Activated T-cell treated with anti-CD3 and anti-CD28 coated beads, Interleukin-2, amount 50 U/mL, for 72 hours (primary cell): ENCODE measurements at places on chromosomes 6 and 20. TPM values are rescaled to one million over a fixed set of nuclear protein-coding genes. Genes with fewer than 3 reads are reported as not detected.
A peak's percentile ranks its signal among the peaks of the same experiment; 100 is the strongest.

LSM14B gene
- total RNA-seq = 37.2 TPM

BCL2L1 gene
- 152 TPM for total RNA-seq

CDK19 gene
- 31.9 TPM for total RNA-seq

TINAG gene
- total RNA-seq = not detected

SCUBE3 gene
- total RNA-seq = 0.16 TPM

GRCh38 chr6:150091476-150091875, 22.6 kb upstream of the ULBP3 start:
- no peak for DNase-seq
- no peaks in the 10 kb centered on the region for H3K4me1 ChIP-seq
- H3K36me3 ChIP-seq = no peaks in the 10 kb centered on the region
- peaks cover 36% of the 10 kb centered on the region for H3K27me3 ChIP-seq

GRCh38 chr6:81384921-81385320, 367.6 kb downstream of the TENT5A start:
- no peaks in the 10 kb centered on the region for H3K36me3 ChIP-seq
- DNase-seq = no peak
- H3K27me3 ChIP-seq = no peaks in the 10 kb centered on the region
- no peak overlapping the region for H3K4me3 ChIP-seq
- H3K27ac ChIP-seq = no peak overlapping the region

- H3K4me3 ChIP-seq = peak overlapping the region; percentile 54
- H3K27ac ChIP-seq = peak overlapping the region; percentile 5
- H3K36me3 ChIP-seq = no peaks in the 10 kb centered on the region
- H3K4me1 ChIP-seq = peaks cover 28% of the 10 kb centered on the region
These were observed 19.0 kb upstream of the PREX1 start for GRCh38 chr20:48846516-48847492.

- peaks cover 68% of the 10 kb centered on the region for H3K4me1 ChIP-seq
- H3K27ac ChIP-seq = peak overlapping the region; percentile 77
- peak overlapping the region; percentile 95 for H3K4me3 ChIP-seq
- peaks cover 22% of the 10 kb centered on the region for H3K36me3 ChIP-seq
These were observed 937 bp downstream of the TAF8 start for GRCh38 chr6:42051268-42051653.

DNA sequence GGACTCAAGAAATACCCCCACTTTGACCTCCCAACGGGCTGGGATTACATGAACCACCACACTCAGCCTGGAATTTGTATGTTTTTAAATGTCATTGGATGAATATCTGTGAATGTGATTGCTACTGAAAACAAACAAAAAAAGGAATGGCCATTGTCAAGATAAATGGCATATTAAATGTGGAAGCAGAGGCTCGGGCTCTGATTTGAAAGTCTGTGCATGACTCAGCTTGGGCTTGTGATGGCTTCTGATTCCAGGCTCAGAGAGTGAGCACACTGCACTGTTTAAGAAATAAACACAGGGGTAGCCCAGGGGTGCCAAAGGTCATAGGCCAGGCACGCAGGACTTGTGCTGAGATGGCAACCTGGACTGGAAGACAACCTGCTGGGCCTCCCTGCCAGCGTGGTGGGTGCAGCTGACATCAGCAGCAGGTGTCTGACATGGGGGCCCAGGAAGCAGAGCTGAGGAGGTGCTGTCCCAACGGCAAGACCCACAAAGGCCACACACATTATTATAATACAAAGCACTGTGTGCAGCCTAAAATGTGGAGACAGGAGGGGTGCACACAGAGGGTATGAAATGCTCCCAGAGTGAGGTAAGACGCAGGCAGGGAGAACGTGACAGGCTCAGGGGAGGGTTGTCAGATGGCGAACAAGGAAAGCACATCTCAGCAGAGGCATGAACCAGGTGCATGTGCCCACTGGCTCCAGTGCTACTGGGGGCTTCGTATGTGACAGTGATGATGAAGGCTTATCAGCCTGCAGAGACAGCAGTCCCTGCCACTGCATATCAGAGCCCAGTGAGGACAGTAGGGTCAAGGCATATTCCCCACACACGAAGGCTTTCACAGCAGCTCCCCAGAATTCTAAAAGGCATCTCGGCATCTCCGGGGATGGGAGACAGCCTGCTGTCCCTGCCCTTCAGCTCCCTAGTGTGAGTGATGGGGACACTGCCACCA, 169.4 kb downstream of the SYNDIG1 start:
- H3K36me3 ChIP-seq = no peaks in the 10 kb centered on the region
- peaks cover 13% of the 10 kb centered on the region for H3K27me3 ChIP-seq
- no peak overlapping the region for H3K4me3 ChIP-seq
- no peak overlapping the region for H3K27ac ChIP-seq

DNA sequence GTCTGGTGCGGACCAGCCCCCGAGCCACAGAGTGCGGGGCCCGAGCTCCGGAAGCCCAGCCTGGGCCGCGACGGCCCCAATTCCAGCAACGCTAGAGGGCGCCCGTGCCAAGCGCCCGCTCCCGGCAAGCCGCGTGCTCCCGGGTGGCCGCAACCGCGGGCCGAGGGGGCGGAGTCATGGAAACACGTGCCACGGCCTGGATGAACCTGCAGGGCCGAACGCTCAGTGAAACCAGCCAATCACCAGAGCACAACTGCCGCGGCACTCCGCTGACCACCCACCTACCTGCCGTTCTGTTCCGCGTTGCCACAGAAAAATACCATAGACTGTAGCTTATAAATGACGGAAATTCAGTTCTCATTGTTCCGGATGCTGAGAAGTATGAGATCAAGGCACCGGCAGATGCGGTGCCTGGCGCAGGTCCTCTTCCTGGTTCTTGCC, 85.7 kb upstream of the FOXC1 start:
- H3K4me1 ChIP-seq = peaks cover 34% of the 10 kb centered on the region
- peak overlapping the region; percentile 73 for H3K4me3 ChIP-seq

- no peak overlapping the region for H3K4me3 ChIP-seq
- H3K27me3 ChIP-seq = no peaks in the 10 kb centered on the region
- no peak overlapping the region for H3K27ac ChIP-seq
- DNase-seq = no peak
- H3K36me3 ChIP-seq = no peaks in the 10 kb centered on the region
- no peaks in the 10 kb centered on the region for H3K4me1 ChIP-seq
These were observed 648.8 kb downstream of the QKI start for GRCh38 chr6:164063346-164063745.

GRCh38 chr6:121465101-121465500, 29.7 kb downstream of the GJA1 start:
- no peaks in the 10 kb centered on the region for H3K27me3 ChIP-seq
- no peaks in the 10 kb centered on the region for H3K36me3 ChIP-seq
- H3K4me1 ChIP-seq = no peaks in the 10 kb centered on the region
- no peak overlapping the region for H3K4me3 ChIP-seq
- DNase-seq = no peak

- peaks cover 28% of the 10 kb centered on the region for H3K4me1 ChIP-seq
- H3K27me3 ChIP-seq = no peaks in the 10 kb centered on the region
- peak overlapping the region; percentile 83 for H3K27ac ChIP-seq
- DNase-seq = peak; percentile 5
These were observed 57.8 kb upstream of the ARID1B start for GRCh38 chr6:156719395-156719719.

DNA sequence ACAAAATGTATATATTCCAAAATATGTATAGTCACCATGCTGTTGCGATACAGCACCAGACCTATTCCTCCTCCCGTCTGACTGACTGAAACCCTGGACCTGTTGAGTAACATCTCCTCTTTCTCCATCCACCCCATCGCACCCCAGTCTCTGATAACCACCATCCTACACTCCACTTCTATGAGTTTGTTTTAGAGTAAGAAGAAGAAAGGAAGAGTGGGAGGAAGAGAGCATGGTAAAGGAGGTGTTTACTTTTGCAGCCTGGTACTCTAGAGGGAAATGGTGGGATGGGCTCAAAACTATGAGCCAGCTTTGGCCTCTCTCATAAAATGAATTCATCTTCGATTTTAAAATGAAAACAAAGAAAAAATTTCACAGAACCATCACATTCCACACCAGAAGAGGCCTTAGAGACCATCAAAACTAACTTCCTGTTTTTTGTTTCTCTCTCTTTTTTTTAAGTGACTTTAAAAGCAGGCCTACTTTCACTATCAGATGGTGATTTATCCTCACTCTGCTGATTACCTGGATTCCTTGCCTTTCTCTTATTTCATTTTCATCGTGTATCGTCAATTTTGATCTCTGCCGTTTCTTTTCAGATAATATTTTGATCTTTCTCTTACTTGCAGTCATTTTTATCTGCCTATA, 16.8 kb upstream of the FUCA2 start:
- H3K4me1 ChIP-seq = peaks cover 14% of the 10 kb centered on the region
- DNase-seq = no peak
- peak overlapping the region; percentile 97 for H3K27ac ChIP-seq
- H3K27me3 ChIP-seq = no peaks in the 10 kb centered on the region
- peak overlapping the region; percentile 83 for H3K4me3 ChIP-seq

- no peaks in the 10 kb centered on the region for H3K4me1 ChIP-seq
- no peaks in the 10 kb centered on the region for H3K27me3 ChIP-seq
- H3K27ac ChIP-seq = no peak overlapping the region
- no peak overlapping the region for H3K4me3 ChIP-seq
- no peak for DNase-seq
These were observed 856.9 kb downstream of the EYS start for GRCh38 chr6:64850121-64850520.

- no peak overlapping the region for H3K27ac ChIP-seq
- no peak overlapping the region for H3K4me3 ChIP-seq
- H3K36me3 ChIP-seq = no peaks in the 10 kb centered on the region
These were observed 42.3 kb upstream of the RALGAPA2 start for GRCh38 chr20:20754714-20755113.

DNA sequence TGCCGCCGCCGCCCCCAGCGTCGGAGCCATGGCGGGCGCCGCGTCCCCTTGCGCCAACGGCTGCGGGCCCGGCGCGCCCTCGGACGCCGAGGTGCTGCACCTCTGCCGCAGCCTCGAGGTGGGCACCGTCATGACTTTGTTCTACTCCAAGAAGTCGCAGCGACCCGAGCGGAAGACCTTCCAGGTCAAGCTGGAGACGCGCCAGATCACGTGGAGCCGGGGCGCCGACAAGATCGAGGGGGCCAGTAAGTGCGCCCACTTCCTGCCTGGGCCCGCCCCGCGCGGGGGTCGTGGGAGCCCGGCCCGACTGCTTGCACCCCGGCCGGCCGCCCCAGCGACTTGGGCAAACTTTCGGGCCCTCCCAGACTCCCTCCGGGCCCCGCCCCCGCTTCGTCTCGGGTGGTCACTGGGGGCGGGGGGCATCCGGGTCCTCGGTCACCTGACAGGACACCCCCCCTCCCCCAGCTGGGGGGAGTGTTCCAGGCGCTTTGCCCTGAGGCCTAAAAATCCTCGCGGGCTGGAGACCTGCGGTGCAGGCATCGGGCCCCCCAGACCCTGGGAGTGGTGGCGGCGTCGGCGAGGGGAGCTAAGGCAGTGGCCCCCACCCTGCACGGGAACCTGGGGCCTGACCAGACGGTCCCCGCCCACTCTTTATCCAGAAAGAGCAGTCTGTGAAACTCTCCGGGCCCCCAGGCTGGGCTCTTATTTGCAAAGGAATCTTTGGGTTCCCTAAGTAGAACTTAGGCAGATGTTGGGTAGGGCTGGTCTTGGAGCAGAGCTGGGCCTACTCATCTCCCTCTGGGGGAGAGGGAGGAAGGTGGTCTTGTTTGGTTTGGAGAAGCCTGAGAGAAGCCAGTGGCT, 501 bp downstream of the PLCG1 start:
- H3K4me1 ChIP-seq = peaks cover 79% of the 10 kb centered on the region
- no peaks in the 10 kb centered on the region for H3K36me3 ChIP-seq
- H3K27ac ChIP-seq = peak overlapping the region; percentile 91
- DNase-seq = peak; percentile 75
- no peaks in the 10 kb centered on the region for H3K27me3 ChIP-seq
- peak overlapping the region; percentile 86 for H3K4me3 ChIP-seq

GRCh38 chr6:119535332-119535731, 185.8 kb upstream of the MAN1A1 start:
- peaks cover 12% of the 10 kb centered on the region for H3K4me1 ChIP-seq
- peaks cover 8% of the 10 kb centered on the region for H3K27me3 ChIP-seq
- DNase-seq = no peak
- H3K36me3 ChIP-seq = no peaks in the 10 kb centered on the region

GRCh38 chr6:18025596-18025995, 38.2 kb upstream of the KIF13A start:
- H3K27me3 ChIP-seq = no peaks in the 10 kb centered on the region
- H3K4me1 ChIP-seq = no peaks in the 10 kb centered on the region
- no peaks in the 10 kb centered on the region for H3K36me3 ChIP-seq
- H3K4me3 ChIP-seq = no peak overlapping the region
- H3K27ac ChIP-seq = no peak overlapping the region
- no peak for DNase-seq

DNA sequence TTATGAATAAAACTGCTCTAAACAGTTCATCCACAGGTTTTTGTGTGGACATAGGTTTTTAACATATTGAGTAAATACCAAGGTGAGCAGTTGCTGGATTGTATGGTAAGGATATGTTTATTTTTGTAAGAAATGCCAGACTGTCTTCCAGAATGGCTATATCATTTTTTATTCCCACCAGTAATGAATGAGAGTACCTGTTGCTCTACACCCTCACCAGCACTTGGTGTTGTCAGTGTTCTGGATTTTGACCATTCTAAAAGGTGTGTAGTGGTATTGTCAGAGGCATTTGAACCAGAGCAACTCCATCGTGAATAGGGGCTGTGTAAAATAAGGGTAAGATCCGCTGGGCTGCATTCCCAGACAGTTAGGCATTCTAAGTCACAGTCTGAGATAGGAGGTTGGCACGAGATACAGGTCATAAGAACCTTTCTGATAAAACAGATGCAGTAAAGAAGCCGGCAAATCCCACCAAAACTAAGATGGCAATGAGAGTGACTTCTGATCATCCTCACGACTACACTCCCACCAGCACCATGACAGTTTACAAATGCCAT, 12.9 kb upstream of the NT5E start:
- no peak overlapping the region for H3K4me3 ChIP-seq
- H3K27ac ChIP-seq = no peak overlapping the region
- H3K36me3 ChIP-seq = peaks cover 4% of the 10 kb centered on the region

DNA sequence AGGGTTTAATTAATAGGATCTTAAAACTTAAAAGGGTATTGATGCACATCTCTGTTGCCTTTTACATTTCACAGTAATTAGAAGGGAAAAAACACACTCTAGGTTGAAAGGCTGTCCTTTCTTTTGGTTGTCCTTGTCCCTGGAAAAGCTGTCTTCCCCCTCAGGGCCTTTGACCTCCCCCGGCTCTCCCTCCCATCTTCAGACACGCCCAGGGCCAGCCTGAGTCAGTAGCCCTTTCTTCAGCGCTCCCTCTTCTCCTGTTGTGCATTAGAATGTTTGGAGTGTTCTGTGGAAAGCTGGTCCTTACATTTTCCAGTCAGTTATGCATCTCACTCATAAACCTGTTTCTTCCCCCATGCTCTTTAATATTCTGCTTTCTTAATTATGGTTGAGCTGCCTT, 157.0 kb downstream of the MTHFD1L start:
- peaks cover 5% of the 10 kb centered on the region for H3K36me3 ChIP-seq
- no peak overlapping the region for H3K27ac ChIP-seq
- H3K4me1 ChIP-seq = no peaks in the 10 kb centered on the region
- H3K27me3 ChIP-seq = no peaks in the 10 kb centered on the region
- no peak overlapping the region for H3K4me3 ChIP-seq

- peaks cover 11% of the 10 kb centered on the region for H3K4me1 ChIP-seq
- H3K36me3 ChIP-seq = no peaks in the 10 kb centered on the region
- no peak overlapping the region for H3K27ac ChIP-seq
These were observed 2.1 kb downstream of the PTPRT start for GRCh38 chr20:43187476-43188233.
